ENCODE measurements at places on chromosomes 3 and 15.

DNA sequence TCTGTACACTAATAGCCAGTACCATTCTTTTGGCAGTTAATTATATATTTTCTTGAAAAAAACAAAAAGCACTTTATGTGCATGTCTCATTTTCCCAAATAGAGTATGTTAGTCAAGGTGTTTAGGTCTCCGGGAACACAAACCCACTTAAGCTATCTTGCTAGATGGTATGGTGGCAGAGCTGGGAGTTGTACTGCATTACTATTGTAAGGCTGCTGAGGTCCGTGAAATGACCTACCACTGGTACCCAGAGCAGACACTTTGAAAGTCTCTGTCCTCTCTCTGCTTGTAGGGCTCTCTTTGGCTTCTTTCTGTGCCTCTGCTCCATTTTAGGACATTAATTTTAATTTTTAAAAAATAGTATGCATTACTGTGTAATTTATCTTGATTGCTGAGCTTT, 8.8 kb downstream of the TMOD3 start:
- no peak for DNase-seq

DNA sequence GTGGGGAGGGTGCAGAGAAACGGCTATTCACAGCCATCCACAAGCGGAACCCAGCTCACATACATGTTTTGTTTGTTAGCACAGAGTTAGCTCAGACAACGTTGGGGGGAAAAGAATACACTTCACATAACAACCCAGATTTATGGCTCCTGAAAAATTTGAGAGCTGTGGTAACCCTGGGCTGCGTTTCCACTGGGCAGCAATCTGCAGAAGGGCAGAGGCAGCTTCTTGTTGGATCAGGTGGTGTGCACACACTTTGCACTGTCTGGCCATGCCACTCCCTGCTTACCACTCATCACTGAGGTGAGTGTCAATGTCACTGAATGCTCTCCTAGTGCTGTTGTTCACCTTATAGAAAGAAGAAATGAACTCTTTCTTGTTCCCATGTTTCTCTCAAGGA, 299.8 kb upstream of the SOX14 start:
- DNase-seq, result no peak

DNA sequence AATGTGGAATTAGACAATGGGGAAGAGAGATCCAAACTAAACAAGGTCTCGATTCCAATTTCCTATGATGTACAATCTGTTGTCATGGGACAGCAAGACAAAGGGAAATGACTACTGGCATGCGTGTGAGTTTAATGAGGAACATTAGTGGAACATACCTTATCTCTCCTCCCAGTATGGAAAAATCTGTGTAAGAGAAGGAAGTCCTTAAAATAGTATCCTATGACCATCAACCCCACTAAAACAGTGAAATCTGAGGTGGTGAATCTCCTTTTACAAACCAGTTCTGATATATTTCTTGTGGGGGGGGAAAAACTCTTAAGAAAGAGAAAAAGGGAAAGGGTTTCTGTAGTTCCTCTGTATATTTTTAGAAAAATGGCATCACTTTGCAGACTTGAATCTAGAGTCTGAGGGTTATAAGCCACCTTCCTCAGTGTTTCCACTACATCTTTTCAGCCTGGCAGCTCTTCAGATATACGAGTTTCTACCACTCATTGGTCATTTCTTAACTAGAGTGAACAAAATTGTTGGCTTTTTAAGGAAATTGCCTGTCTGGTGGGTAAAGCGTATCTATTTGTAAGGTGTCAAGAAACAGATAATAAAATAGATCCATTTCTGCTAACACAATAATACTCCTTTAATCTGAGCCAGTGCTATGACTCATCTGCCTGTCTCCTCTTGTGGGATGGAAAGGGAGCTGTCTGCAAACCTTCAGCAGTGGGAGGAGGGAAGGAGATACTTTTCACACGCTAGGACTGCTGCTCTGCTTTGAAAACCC, 3.0 kb upstream of the TNFAIP8L3 start:
- no peak for DNase-seq

GRCh38 chr3:192840143-192840836, 77.4 kb downstream of the MB21D2 start:
- DNase-seq, result no peak

DNA sequence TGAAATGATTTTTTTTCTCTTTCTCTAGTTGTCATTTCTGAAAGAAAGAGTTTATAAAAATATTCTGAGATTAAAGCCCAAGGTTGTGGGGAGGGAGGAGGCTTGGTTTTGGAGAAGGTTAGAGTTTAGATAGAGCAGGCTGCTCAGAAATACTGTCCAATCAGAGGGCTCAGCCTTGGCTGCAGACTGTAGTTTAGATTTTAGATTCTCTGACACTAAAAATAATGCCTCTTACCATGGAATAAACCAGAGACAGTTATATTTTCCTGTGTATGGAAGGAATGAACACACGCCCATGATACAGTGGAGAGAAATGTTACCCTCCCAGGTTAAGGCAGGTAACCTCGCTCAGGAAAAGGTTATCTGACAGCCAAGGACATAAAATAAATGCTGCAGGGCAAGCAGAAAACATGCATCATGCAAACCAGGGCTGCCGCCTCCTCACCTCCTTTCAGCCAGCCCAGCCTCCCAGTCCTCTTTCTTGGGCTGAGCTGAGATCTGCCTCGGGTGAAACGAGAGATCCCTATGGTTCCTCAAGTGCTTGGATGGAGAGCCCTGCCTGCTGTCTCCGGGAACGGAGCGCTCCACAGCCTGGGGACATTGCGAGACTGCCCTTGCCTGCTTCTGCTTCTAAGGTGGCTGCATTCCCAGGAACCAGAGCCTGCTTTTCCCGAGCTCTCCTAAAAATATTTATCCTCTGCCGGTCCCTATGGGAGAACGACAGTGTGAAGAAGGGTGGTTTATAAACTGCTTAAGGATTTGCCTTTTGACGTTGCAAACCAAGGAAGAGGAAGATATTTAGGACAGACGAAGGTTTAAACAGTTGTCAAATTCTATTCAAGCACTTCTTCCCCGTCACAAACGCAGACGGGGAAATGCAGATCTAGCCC, 848 bp downstream of the NCEH1 start:
- DNase-seq, result peak; percentile 75
